T-helper 1 cell (primary cell): ENCODE measurements at places on chromosomes 11 and 22.

DNA sequence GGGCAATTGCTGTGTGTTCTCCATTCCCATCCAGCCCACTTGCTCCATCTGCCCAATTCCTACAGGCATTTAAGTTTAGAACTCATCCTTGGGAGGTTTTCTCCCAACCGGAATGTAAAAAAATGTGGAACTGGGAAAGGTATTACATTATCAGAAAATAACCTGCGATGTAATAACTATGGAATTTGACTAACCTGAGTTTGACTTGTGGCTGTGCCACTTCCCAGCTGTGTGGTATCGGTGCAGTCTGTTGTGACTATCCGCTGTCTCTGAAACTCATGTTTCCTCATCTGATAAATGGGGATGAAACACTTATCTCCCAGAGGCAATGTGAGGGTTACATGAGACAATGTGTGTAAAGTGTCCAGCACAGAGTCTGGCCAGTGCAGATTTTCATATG, 77.6 kb downstream of the TENM4 start:
- DNase-seq: no peak

DNA sequence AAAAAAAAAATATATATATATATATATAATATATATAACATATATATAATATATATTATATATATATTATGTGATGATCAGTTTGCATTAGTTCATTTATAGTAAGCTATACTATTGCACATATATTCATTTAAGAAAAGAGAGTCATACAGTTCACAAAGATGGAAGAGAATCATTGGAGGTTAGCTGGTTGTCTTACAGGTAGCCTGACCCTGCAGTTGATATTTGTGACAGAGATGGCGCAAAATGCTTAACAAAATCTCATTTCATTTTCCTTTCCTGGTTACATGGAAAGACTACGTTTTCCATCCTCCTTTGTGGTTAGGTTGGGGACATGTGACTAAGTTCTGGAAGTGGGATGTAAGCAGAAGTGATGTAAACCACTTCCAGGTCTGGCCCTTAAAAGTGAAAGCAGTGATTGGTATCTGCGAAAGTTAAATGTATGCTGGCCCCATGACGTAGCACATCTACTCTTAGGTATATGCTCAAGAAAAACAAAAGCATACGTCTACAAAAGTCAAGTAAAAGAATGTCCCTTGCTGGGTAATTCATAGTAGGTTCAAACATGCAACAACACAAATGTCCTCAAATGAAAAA, 7.2 kb upstream of the TMEM135 start:
- DNase-seq: peak; percentile 41

DNA sequence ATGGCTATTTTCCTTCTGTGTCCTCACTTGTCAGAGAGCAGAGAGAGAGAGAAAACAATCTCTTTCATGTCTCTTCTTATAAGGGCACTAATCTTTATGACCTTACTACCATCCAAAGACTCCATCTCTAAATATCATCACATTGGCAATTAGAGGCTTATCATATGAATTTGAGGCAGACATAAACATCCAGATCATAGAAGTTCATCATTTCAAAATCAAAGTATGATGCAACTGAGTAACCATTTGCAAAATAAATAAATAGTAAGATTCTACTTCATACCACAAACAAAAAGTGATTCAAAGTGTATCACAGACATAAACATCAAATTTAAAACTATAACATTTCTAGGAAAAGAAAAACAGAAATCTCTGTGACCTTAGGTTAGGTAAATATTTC, 504.7 kb upstream of the ARHGAP42 start:
- no peak for DNase-seq

DNA sequence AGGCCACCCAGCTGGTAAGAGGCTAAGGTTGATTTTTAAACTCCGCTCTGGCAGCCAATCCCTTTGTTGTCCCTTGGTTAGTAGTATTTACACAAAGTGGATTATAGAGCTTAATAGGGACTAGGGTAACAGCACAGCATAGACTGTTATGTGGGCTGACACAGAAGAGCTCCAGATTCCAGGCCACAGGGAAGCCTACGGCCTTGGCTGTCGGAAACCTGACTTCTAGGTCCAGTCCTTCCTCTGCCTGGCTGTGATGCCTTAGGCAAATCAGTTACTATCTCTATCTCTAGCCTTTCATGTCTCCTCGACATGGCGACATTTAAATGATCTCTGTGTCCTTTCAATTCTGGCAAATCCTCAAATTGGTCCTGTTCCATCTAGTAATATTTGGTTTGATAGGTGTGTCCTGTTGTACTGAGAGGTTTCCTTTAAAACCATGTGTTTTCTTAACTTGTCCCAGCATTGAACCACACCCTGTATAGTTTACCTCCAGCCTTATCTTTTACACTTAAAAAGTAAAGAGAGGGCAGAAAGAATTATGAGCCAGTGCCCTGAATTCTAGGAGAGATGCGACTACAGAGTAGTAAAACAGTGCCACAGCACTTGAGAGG, 4.2 kb downstream of the MMP1 start:
- DNase-seq: no peak

DNA sequence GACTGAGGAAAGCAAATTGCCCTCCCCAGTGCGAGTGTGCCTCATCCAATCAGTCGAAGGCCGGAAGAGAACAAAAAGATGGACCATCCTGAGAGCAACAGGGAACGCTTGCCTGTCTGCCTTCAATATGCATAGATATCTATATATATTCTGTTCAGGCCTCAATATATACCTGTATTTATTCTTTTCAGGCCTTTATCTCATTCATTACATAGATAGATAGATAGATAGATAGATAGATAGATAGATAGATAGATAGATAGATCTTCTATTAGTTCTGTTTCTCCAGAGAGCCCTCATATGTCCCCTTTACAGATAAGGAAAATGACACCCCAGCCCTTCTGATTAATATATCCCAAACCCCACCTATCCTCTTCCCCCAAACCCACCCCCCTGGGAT, 55.1 kb upstream of the LMO2 start:
- no peak for DNase-seq

DNA sequence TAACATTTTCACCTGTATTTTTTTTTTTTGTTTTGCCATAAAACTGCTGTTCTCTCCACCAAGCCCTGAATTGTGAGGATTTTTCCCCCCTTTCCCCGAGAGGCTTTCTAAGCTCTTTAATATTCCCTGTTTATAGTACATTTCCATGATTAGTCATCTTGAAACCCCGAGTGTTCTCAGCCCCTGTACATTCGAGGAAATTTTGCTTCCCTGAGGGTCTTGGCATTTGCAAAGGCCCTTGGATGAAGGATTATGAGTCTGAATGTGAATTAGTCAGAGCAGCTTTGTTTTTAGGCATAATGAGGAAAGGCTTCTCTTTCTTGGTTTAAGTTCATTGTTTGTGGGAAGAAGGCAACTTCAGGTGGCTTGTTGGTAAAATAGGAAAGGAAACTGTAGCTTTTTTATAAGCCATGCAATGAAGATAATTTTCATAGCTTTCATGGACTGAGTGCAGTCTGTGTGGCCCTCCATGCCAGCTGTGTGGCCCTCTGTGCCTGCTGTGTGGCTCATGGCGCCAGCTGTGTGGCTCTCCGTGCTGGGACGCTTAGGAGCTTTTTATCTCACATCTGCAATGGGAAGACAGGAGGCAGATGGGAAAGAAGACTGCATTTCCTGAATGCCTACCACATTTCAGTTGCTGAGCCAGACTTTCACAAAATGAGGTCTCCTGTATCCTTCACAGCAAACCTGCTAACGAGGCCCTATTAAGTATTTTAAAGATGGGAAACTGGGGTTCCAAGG, 129.0 kb downstream of the TEAD1 start:
- DNase-seq: no peak

DNA sequence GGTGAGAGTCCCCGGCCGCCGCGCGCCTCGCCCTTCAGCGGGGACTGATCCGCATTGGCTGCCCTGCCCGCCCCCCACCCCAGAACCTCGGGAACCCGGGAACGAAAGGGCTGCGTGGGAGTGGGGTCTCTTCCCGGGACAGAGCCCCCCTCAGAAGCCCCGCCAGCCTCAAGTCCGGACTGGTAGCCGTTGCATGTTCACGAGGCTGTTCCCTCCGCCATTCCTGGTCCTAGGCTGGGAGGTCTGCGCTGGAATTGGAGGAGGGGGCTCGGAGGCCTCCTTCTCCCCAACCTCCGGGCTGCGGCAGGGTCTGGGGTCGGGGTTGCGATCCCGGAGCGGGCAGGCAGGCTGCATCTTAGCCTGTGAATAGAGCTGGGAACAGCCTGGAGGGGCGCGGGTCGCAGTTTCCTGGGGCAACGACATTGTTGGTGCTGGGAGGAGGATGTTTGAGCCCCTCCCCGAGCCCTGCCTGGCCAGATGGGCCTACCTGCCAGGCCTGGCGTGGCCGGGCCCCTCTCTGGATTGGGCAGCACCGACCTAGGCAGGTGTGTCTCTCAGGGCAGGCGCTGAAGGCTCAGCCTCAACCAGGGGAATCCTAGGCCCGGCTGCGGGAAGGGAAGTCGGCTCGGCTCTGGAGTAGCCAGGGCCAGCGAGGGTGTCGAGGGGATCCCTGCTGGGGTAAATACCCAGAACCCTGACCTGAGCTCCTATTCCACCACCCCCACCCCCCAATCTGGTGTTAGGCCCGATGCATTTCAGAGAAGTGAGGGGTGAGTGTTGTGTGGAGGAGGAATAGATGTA, 670 bp downstream of the MAPK8IP1 start:
- DNase-seq: no peak

GRCh38 chr11:1864231-1864630, 11.3 kb downstream of the LSP1 start:
- DNase-seq: no peak

- peak; percentile 46 for DNase-seq
These were observed 42.6 kb upstream of the OLFML1 start for GRCh38 chr11:7442588-7443215.

- no peak for DNase-seq
These were observed 100.0 kb upstream of the ARHGAP20 start for GRCh38 chr11:110812086-110812733.

DNA sequence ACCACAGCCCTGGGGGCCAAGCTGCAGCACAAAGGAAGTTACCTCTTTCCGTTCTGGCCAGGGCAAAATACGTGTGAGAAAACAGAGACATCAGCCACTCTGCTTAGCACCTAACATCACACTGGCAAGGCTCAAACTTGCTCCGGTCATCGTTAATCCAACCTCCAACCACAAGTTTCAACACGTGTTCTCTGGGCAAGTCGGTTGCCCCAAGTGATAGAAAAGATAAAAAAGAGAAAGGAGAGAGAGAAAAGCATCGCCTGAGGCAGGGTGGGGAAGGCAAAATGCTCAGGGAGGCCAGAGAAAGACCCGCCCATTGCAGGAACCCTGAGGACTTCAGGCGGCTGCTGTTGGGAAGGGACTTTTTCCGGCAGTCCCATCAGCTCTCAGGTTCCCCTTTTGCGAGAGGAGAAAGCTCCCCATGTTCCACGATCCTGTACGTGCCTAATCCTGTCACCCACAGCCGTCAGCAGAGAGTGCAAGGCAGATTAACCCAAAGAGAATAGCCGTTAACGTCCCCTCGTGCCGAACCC, 18.5 kb upstream of the B4GALNT4 start:
- DNase-seq: no peak

- DNase-seq: no peak
These were observed 267.2 kb downstream of the RAB38 start for GRCh38 chr11:87908086-87908485.

DNA sequence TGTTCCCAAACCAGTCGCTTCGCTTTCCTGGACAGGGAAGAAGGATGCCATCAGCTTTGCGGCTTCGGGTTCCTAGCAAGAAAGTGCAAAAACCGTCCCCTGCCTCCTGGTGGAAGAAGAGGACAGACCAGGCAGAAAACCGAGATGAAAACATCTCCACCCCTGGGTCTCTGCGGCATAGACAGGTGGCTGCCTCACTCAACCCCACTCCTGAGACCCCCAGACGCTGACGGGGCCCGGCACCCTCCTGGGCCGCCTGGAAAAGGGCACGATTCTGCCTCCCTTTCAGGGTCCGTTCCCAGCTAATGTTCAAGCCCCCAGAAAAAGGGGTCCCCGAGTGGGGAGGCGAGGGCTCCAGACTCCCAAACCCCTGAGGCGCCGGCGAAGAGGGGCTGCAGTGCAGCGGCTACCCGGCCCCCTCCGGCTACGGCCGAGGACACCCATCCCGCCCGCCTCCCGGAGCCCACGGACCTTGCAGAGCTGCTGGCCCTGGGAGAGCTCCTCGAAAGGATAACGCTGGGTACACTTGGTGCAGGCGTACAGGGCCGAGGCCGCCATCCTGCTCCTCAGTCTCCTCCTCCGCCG, 569 bp downstream of the FAM76B start:
- peak; percentile 41 for DNase-seq

GRCh38 chr11:122099374-122100036, 16.5 kb downstream of the BLID start:
- DNase-seq: no peak

GRCh38 chr22:24429411-24430365, 2.3 kb downstream of the ADORA2A start:
- no peak for DNase-seq

DNA sequence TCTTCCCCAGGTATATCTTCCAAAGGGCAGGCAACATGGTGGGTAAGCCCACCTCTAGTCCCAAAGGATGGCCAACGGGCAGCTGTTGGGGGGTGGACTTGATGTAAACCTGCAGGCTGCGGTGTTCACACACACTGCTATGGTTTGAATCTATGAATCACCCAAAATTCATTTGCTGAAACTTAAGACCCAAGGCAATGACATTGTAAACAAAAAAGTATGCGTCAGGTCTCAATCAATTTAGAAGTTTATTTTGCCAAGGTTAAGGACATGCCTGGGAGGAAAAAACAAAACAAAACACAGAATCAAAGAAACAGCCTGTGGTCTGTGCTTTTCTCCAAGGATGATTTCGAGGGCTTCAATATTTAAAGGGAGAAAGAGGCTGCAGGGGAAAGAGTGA, 18.3 kb downstream of the RCN1 start:
- DNase-seq: no peak

- no peak for DNase-seq
These were observed 90.2 kb downstream of the PARVA start for GRCh38 chr11:12467610-12468009.

- no peak for DNase-seq
These were observed 113.0 kb downstream of the ATXN10 start for GRCh38 chr22:45784357-45785277.

GRCh38 chr11:72548463-72548862, 114.1 kb upstream of the CLPB start:
- DNase-seq: no peak

- DNase-seq: no peak
These were observed 12.9 kb downstream of the EHD1 start for GRCh38 chr11:64865286-64866172.

DNA sequence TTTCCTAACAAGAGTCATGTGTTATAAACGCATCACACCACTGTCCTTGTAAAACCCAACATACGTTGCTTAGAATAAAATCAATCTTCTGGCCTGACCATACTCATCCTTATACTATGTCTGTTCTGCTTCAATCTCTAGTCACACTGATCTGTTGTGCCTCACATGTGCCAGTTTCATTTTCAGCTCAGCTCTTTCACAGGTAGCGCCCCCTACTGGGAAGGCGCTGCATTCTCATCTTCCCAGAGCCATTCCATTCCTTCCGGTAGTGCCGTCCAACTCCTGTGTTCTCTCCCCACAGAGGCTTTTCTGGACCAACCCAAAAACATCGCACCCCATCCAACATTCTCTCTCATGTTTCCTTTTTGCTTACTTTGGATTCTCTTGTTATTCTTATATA, 22.2 kb downstream of the CASP5 start:
- DNase-seq: peak; percentile 21
